ENCODE measurements at places on chromosomes 13 and 19. TPM values are rescaled to one million over a fixed set of nuclear protein-coding genes. Genes with fewer than 3 reads are reported as not detected.

DNA sequence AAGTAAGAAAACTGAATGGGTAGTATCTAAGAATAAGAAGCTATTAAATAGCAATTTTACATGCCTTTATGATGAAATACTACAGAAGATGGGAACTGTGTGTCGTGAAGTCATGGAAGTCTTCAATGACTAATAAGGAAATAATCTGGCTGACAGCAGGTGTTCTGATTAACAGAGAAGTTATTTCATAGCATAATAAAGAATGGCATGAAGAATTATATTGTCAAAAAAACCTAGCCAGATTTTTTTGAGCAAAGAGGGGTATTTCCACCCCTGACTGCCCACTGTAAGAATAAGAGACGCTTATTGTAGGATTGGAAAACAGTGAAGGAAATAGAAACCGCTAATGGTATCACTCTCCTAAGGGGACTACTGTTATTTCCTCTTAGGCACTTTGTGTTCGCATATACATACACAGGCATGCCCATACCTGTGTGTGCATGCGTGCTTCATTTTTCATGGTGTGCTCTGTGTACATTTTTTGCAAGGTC, 318.8 kb downstream of the SHISA2 start:
- DNase-seq = no peak

Gene ZNF536
- total RNA-seq = 6.4 TPM

GRCh38 chr13:30746791-30747190, 11.4 kb downstream of the ALOX5AP start:
- DNase-seq = no peak

DNA sequence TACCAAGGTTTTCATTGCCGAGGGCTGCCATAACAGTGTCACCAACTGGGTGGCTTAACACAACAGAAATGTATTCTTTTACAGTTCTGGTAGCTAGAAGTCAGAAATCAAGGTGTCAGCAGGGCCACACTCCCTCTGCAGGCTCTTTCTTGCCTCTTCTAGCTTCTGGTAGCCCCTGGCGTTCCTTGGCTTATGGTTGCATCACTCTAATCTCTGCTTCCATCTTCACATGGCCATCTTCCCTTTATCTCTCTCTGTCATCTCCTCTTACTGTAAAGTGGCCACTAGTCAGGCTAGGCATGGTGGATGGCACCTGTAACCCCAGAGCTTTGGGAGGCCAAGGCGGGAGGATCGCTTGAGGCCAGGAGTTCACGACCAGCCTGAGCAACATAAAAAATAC, 38.0 kb upstream of the MRI1 start:
- DNase-seq = no peak

Gene TUBA3C
- total RNA-seq = not detected

All from left ventricle myocardium superior (tissue), 1 donor.